ENCODE measurements at places on chromosomes 3 and 15.

DNA sequence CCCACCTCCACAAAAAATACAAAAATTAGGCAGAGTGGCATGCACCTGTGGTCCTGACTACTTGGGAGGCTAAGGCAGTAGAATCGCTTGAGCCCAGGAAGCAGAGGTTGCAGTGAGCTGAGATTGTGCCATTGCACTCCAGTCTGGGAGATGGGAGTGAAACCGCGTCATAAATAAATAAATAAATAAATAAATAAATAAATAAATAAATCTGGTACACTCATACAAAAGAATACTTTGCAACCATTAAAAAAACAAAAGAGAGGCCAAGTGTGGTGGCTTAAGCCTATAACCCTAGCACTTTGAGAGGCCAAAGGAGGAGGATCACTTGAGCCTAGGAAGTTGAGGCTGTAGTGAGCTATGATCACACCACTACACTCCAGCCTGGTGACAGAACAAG lies 28.0 kb downstream of the MESP1 start:
- no peak for DNase-seq

DNA sequence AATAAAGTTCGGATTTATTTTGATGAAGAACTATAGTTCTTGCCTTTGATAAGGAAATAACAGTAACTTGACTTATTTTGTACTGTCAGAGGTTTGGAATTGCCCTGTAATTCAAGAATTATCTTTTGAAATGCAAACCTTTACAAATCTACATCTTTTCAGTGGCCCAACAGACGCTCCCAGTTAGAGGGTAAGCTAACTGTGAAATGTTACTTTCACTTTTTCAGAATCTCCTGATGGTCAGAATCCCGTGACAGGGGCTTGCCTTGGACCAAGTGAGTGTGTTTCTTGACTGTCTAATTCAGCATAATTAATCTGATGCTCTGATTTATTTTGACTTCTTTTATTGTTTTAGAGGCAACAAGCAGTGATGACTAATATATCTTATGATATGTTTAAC lies 262.5 kb downstream of the PLOD2 start:
- no peak for DNase-seq

DNA sequence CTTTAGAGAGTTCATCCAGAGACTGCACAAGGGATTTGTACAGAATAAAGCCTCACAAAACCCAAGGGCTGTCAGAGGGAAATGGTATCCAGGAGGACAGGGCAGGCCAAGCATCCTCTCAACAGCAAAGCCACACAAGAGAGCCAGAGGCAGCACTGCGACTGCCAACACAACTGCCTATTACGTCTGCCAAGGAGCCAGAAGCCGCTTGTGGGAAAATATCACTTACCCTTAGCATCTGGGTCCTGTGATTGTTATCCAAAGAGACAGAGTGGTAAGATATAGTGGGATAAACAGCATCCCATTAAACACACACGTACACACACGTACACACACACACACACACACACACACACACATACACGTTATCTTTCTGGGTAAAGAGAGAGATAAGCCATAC lies 618.3 kb upstream of the AGTR1 start:
- no peak for DNase-seq

DNA sequence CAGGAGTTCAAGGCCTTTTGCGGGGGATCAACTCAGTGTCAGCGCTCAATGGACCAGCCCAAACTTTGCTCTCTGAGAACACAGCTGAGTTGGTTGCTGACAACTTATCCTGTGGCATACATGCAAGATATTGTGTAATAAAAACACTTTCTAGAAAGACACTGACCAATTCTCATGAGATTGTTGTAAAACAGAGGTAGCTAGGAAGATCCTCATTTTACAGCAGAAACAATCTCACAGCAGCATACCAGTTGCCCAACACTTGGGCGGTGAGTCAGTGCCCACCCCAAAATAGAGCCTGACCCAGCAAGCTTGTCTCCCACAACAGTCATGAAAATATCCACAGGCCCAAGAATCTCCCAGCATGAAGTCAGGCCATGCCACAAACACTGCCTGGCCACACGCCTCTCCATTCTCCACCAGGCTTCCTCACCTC lies 18.2 kb downstream of the KLHL6 start:
- no peak for DNase-seq

DNA sequence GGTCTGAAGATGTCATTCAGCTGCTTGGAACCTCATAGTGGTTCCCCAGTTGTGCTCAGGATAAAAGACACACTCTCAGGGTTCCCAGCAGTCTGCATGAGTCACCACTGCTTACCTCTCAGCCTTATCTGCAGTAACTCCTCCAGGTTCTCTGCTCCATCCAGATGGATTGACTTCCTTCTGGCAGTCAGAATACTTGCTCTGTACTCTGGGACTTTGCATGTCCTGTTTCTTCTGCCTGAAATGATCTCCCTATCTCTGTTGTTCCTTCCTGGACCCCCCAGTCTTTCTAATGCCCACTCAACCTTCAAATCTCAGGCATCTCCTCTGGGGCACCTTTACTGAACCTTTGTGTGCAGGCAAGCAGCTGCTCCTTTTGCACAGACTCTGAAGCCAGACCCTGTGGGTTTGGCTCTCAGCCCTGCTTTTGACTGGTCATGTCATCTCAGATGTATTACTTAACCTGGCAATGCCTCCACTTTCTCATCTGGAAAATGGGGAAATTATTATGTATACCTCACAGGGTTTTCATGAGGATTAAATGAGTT lies 38.4 kb downstream of the ITPR1 start:
- DNase-seq: no peak

DNA sequence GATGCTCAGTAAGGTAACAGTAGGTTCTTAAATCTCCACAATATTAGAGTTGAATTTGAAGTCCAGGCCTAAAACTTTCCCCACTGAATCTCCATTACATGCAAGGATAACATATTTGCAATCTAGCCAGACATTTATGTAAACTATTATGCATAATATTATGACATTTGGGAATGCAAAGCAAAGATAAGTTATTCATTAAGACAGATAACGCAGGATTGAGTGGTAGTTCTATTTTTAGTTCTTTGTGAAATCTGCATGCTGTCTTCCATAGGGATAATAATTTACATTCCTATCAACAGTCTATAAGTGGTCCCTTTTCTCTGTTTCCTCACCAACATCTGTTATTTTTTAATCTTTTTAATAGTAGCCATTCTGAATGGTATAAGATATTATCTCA lies 333.5 kb downstream of the AGBL1 start:
- DNase-seq: no peak
